CD4-positive, alpha-beta T cell (primary cell): ENCODE measurements at places on chromosomes 6 and 20.
A peak's percentile ranks its signal among the peaks of the same experiment; 100 is the strongest.

DNA sequence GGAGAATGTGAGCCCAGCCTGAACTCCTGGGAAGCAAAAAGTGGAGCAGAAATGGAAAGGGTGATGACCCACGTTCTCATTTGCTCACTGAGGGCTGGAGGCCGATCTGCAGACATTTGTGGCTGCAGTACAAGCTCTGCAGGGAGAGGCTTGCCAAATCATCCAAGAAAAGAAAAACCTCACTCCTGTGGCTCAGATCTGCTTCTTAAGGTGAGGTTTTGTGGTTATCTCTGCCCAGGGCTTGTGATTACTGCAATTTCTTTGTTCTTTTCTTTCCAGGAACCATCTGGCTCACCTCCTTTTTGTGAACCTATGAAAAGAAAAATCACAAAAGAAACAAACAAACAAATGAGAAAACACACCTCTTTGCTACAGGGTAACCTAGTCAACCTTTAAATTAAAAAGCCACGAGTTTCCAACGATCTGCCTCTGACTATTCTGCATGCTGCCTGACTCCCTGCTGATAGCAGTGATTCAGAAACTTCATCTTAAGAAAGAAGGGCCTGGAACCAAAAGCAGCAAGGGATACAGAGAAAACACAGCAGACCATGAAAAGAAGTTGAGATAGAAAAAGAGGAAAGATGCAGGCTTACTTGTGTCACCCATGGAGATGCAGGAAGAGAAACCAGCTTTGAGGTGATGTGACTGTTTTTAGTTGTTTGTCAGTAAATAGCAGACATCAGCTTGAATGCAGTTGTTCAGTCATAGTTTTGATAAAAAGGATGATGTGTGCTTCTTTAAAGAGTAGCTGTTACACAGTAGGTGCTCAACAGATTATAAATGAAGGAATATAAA is 165.1 kb downstream of the LMBRD1 start:
- DNase-seq = no peak

GRCh38 chr6:164200071-164200470 is 785.6 kb downstream of the QKI start:
- DNase-seq = no peak

DNA sequence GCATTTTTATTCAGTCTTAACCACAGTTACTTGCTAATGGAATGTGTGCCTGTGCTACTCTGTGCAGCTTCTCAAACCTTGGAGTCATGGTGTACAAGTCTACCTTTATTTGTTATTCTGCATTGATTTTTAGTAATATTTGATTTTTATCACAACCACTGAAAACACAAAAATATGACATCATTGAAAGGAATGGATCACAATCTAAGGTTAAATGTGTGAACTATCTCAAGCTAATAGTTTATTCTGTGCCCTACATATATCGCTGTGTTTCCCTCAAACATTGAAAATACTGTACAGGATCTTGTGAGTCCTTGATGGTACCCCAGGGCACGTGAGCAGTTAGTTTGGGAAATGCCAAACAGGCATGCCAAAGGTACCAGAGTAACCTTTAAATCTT is 573.4 kb downstream of the FRK start:
- DNase-seq = no peak

- peak; percentile 81 for DNase-seq
Measured at GRCh38 chr20:63552481-63553249, 1.3 kb upstream of the FNDC11 start.

DNA sequence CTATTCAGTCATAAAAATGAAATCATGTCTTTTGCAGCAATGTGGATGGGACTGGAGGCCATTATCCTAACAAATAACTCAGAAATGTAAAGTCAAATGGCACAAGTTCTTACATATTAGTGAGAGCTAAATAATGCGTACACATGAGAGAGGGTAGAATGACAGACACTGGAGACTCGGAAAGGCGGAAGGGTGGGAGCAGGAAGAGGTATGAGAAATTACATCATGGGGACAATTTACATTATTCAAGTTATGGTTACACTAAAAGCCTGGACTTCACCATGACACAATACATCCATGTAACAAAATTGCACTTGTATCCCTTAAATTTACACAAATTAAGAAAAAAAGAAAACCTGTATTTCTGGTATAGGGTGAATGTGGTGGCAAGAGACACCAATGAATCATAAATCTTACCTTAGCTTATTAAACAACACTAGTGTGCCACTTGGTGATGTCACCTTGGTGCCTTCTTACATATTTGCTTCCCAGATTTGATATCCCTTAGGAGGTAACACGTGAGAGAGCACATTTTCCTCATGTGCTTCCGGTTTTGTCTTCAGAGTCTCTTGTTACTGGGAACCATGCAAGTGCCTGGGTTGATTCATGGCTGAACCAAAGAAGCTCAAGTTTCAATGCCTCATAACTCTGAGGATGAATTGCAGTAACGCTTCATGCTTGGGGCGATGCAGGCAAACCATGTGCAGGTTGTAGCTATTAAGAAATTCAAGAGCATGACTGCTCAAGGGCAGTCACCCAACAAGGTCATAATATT is 84.6 kb downstream of the DCDC2 start:
- DNase-seq = no peak

DNA sequence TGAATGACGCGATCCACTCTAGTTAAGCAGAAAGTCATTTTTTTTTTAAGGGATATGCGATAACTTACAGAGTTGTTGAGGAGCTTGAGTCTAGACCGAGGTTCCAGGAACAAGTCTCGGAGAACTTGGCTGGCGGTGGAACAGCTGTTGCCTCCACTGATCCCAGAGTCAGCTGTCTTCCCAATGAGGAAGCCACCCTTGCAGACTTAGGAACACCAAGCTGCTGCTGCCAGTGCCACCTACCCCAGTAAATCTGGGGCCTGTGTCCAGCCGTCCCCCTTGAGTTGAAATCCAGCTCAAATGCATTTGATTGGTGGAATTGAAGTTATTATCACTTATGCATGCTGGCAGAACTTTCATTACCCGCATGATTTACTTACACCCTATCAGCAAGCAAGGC is 6.7 kb downstream of the PFDN4 start:
- no peak for DNase-seq

- no peak for DNase-seq
Measured at GRCh38 chr6:144661116-144661806, 376.1 kb downstream of the UTRN start.

- DNase-seq = no peak
Measured at GRCh38 chr6:119495230-119495683, 145.7 kb upstream of the MAN1A1 start.

- no peak for DNase-seq
Measured at GRCh38 chr20:16201191-16201590, 372.1 kb downstream of the KIF16B start.

- DNase-seq = no peak
Measured at GRCh38 chr6:124520514-124520913, 441.7 kb upstream of the RNF217 start.

GRCh38 chr6:120938876-120939472 is 395.3 kb downstream of the TBC1D32 start:
- DNase-seq = no peak

- no peak for DNase-seq
Measured at GRCh38 chr6:118558464-118559217, 10.5 kb downstream of the PLN start.

- DNase-seq = no peak
Measured at GRCh38 chr20:41091927-41092326, 45.4 kb upstream of the PLCG1 start.

DNA sequence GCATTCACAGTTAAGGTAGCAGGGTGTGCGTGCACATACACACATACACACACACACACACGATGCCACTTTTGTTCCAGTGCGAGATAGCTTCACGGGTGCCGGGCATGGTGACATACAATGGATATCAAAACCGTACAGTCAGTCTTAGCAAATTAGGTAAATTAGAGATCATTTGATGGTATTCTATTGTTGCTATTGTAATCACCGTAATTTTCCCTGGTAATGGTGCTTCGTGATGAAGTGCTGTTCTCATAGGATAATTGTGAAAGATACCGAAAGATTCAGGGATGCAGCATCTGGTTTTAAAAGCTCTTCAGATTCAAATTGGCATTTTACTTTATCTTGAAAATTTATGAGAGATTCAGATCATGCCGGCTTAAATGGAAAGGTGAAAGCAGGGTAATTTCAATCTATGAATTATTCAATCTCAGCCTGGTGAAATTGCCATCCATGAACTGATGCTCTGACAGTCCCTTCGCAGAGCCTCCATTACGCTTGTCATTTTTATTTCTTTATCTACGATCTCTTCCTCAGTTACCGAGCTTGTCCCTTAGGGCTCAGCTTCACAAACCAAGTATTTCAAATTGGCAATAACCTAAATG is 71.3 kb upstream of the SOX4 start:
- DNase-seq = no peak

GRCh38 chr6:6906570-6907213 is 201.1 kb upstream of the RREB1 start:
- DNase-seq = no peak

GRCh38 chr6:63677282-63677681 is 41.7 kb downstream of the PHF3 start:
- no peak for DNase-seq

GRCh38 chr20:10902576-10903282 is 228.9 kb upstream of the JAG1 start:
- no peak for DNase-seq

- DNase-seq = no peak
Measured at GRCh38 chr6:168015482-168016175, 18.2 kb downstream of the KIF25 start.

DNA sequence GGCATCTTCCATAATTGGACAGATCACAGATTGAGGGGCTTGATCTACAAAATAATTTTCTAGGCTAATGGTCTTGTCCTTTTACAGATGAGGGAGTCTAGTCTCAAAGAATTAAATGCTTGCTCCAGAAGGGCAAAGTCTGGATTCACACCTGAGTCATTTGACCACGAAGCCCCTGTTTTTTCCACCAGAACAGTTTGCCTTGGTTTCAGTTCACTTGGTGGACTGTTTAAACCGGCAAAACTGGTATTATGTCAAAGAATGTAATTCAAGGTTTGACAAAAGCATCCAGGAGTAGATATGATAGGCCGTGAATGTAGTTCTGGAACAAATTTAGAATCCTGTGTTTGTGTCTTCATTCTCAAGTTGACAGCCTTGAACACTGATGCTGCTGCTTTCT is 3.3 kb downstream of the MYO6 start:
- no peak for DNase-seq

DNA sequence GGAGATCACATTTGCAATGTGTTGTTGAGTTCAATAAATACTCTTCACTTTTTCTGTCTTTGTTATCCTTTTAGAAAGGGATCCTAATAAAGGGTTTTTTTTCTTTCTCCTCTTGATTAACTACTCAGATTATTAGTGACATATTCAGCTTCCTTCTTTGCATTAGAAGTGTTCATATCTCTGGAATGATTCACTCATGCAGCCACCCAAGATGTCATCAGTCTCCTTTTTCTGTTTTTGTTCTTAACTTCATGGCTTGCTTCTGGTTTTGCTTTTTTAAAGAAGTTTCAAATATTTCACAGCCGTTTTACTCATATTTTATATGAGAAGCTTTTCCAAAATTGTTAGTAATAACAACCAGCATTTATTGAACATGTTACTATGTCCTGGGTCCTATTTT is 187.6 kb downstream of the TMEM242 start:
- no peak for DNase-seq
